GM12878 (cell line): ENCODE measurements at places on chromosomes 13 and 19. TPM values are rescaled to one million over a fixed set of nuclear protein-coding genes. Genes with fewer than 3 reads are reported as not detected.

DNA sequence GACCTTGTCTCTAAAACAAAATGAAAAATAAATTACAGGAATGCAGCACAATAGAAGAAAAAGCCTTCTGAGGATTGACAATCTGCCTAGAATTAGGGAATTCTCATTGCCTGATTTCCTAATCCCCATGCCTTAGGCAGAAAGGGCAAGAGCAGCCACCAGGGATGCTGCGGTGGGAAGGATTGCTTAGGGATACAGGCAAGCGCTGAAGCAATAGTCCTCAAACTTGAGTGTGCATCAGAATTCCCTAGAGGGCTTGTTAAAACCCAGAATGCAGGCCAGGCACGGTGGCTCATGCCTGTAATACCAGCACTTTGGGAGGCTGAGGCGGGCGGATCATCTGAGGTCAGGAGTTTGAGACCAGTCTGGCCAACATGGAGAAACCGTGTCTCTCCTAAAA, 1.0 kb upstream of the OR7C2 start:
- no peaks in the 10 kb centered on the region for H3K36me3 ChIP-seq
- H3K27ac ChIP-seq: no peak overlapping the region
- no peaks in the 10 kb centered on the region for H3K27me3 ChIP-seq
- no peak overlapping the region for H3K4me3 ChIP-seq
- no peaks in the 10 kb centered on the region for H3K4me1 ChIP-seq
- no peak for DNase-seq

DNA sequence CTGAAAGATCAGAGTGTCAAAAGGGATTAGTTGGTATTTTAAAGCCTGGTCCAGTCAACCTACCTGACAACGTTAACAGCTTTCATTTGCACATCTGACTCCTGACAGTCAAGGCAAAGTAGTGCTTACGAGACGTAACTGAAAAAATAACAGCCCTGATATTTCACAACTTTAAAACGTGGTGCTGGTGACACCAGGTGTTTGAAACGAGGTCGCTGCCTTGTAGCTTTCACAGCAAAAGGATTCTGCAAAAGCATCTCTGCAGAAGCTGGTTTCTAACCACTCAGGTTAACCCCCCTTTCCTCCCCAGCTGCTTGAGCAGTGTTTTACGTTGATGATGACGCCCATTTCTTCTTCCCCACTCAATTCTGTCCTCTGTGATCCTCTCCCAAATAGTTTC, 23.3 kb downstream of the GGACT start:
- no peak overlapping the region for H3K4me3 ChIP-seq
- no peaks in the 10 kb centered on the region for H3K27me3 ChIP-seq
- no peaks in the 10 kb centered on the region for H3K36me3 ChIP-seq
- no peak for DNase-seq

GRCh38 chr19:48344892-48345291, 18.8 kb downstream of the TMEM143 start:
- no peaks in the 10 kb centered on the region; the same call in 1 of the 2 replicates for H3K36me3 ChIP-seq
- H3K4me3 ChIP-seq: no peak overlapping the region
- H3K27ac ChIP-seq: no peak overlapping the region
- no peaks in the 10 kb centered on the region for H3K4me1 ChIP-seq

DNA sequence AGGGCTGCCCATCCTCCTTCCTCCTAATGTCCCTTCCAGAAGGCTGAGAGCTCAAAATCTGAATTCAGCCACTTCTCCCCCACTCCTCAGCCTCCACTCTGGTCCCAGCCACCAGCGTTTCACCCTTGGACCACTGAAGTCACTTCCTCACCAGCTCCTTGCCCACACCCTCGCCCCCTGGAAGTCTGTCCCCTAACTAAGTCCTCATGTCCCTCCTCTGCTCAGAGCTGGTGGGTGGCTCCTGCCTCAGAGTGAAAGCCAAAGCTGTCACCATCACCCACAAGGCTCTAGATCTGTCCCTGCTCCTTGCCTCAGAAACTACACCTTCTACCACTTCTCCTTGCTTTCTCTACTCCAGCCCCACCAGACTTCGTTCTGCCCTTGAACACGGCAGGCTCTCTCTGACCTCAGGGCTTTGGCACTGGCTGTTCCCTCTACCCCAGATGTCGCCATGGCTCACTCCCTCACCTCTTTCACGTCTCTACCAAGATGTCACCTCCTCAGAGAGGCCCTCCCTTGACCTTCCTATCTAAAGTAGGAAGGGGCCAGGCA, 1.7 kb downstream of the ERCC1 start:
- peaks cover 38% of the 10 kb centered on the region for H3K4me1 ChIP-seq
- H3K36me3 ChIP-seq: no peaks in the 10 kb centered on the region; the same call in 1 of the 2 replicates
- DNase-seq: no peak
- 0 out of 2 replicates have a peak overlapping the region, but pooled peaks have one; percentile 46 for H3K4me3 ChIP-seq
- H3K27ac ChIP-seq: no peak overlapping the region
- H3K27me3 ChIP-seq: no peaks in the 10 kb centered on the region

GRCh38 chr19:38561053-38561606, 56.6 kb downstream of the MAP4K1 start:
- H3K27ac ChIP-seq: no peak overlapping the region
- no peaks in the 10 kb centered on the region for H3K36me3 ChIP-seq
- no peak overlapping the region for H3K4me3 ChIP-seq
- DNase-seq: no peak
- peaks cover 44% of the 10 kb centered on the region for H3K4me1 ChIP-seq

Gene NTF4
- not detected in 2 replicates for total RNA-seq

Gene RAB20
- 13.1 and 13.6 TPM in 2 replicates for total RNA-seq

Gene CALR3
- 0.19 TPM in 1 of 2 replicates, not detected in the other for total RNA-seq

- DNase-seq: no peak
- no peaks in the 10 kb centered on the region for H3K27me3 ChIP-seq
- peaks cover 63% of the 10 kb centered on the region for H3K4me1 ChIP-seq
- no peaks in the 10 kb centered on the region; the same call in 1 of the 2 replicates for H3K36me3 ChIP-seq
- no peak overlapping the region for H3K4me3 ChIP-seq
- H3K27ac ChIP-seq: peak overlapping the region; percentile 87
Measured at GRCh38 chr19:37975596-37976515, 68.8 kb downstream of the SIPA1L3 start.

Gene KIR2DL4
- not detected in 2 replicates for total RNA-seq

GRCh38 chr19:20365146-20365545, 198.1 kb downstream of the ZNF486 start:
- no peak overlapping the region for H3K4me3 ChIP-seq
- no peak for DNase-seq
- H3K27me3 ChIP-seq: no peaks in the 10 kb centered on the region
- H3K27ac ChIP-seq: no peak overlapping the region
- no peaks in the 10 kb centered on the region for H3K4me1 ChIP-seq
- H3K36me3 ChIP-seq: no peaks in the 10 kb centered on the region

Gene DKKL1
- total RNA-seq: not detected in 2 replicates

GRCh38 chr13:60759499-60759898, 362.5 kb downstream of the TDRD3 start:
- DNase-seq: no peak
- H3K27ac ChIP-seq: no peak overlapping the region
- H3K4me3 ChIP-seq: no peak overlapping the region
- H3K4me1 ChIP-seq: no peaks in the 10 kb centered on the region
- H3K36me3 ChIP-seq: no peaks in the 10 kb centered on the region

DNA sequence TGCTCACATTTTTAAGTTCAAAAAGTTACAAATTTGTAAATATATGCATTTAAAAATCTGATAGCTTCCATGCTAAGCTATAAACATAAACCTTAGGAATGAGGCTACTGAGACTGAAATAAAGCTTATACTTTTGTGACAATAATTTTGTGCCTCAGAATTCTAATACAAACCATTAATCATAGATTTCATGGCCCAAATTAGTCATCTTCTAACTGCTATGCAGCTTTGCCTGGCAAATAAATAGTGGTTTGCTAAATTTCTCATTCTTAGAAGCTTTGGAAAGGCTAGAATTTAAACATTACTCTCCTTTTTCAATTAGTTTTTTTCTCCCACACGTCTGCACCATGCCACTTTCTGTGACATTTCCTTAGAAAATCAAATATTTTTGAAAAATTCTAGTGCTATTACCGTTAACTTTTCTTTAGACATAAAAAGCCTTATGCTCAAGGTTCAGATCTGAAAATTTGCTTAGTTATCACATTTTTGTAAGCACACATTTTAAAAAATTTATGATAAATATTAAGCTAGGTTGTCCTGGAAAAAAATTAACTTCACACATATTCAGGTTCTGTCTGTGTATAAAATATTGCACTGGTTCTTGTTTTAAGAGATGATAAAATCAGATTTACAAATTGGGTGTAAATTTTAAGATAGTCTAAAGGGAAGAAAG, 46.9 kb downstream of the FNDC3A start:
- no peak for DNase-seq
- H3K4me1 ChIP-seq: no peaks in the 10 kb centered on the region
- H3K4me3 ChIP-seq: no peak overlapping the region
- no peaks in the 10 kb centered on the region for H3K27me3 ChIP-seq

DNA sequence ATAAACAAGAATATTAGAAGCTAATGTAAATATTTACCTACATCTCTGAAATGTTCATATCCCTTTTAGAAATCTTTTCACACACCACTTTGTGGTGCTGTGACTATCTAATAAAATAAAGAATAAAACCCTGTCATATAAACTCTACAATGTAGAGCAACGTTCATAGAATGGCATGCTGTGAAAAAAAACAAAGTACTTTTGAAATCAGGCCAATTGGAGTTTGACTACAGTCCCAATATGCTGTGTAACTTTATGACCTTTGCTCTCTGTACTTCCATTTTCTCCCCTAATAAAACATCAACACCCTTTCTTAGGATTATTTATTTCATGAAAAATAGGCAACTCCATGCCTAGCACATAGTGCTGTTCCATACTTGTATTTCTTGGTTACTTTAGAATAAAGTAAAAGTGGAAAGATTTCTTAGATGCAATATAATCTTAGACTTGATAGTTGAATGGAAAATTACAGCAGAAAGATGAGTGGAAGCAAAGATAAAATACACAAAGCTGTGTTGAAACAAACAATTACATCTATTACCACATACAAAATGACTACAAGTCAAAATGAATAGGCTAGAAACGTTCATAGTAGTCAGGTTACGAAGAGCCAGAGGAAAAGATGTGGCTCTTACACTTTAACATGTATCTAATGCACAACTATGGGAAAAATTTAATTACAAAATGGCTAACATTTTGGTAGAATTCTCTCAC, 613.2 kb upstream of the SLITRK5 start:
- no peak overlapping the region for H3K27ac ChIP-seq
- no peak overlapping the region for H3K4me3 ChIP-seq
- no peaks in the 10 kb centered on the region for H3K27me3 ChIP-seq
- H3K4me1 ChIP-seq: no peaks in the 10 kb centered on the region

Gene CERS1
- not detected in 2 replicates for total RNA-seq

DNA sequence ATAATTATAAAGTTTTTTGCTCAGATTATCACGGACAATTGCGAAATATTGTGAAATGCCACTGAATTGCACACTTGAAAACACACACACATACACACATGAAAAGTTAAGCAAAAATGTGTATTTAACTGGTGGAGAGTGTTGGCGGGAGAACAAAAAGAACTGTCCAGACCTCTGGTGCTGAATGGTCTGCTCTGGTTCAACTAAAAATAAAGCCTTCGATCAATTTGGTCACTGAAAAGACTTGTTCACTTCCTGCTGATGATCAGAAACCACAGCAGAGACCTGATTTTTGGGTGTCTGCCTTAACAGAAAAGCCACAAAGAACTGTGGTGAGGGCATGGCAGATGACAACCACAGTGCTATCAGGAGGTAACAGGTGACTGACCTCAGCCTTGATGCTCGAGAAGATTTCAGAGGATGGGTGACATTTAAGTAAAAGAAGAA, 4.0 kb upstream of the IGFL1 start:
- H3K4me1 ChIP-seq: no peaks in the 10 kb centered on the region
- DNase-seq: no peak
- H3K27me3 ChIP-seq: no peaks in the 10 kb centered on the region; the same call in 1 of the 2 replicates
- H3K27ac ChIP-seq: no peak overlapping the region
- H3K36me3 ChIP-seq: no peaks in the 10 kb centered on the region

- H3K27me3 ChIP-seq: no peaks in the 10 kb centered on the region
- no peak for DNase-seq
- H3K27ac ChIP-seq: no peak overlapping the region
Measured at GRCh38 chr13:66139701-66140100, 1090.4 kb downstream of the PCDH9 start.

Gene TNNT1
- 0.62 TPM in 1 of 2 replicates, not detected in the other for total RNA-seq

DNA sequence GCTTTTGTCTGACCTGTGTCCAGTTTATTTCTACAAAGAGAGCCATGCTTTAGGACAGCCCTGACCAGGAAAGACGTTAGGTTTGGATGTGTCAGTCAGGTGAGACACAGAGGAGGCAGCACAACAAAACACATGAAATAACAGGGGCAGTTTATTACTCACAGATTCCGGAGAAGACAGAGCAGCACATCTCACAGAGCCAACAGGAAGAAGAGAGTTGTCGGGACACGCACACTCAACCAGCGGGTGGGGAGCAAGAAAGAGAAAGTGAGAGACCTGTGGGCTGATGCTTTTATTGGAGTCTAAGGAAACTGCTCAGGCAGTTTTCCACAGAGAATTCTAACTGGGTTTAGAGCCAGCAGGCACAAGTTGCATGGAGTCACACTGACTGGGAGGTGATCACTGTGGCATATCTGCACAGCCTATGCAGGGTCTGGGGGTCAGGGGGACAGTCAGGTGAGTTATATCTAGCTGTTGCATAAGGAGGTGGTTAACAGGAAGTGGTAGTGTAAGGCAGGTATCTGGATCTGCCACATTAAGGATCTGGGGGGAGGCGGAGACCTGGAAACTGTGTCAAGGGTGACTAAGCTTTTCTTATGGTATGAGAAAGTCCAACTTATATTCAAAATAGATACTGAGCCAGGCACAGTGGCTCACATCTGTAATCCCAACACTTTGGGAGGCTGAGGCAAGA, 24.1 kb upstream of the CEACAM20 start:
- H3K27ac ChIP-seq: no peak overlapping the region
- H3K36me3 ChIP-seq: no peaks in the 10 kb centered on the region
- H3K4me1 ChIP-seq: no peaks in the 10 kb centered on the region
- no peak overlapping the region for H3K4me3 ChIP-seq
- H3K27me3 ChIP-seq: no peaks in the 10 kb centered on the region
- DNase-seq: no peak

Gene ZNF550
- 7.1 and 9.0 TPM in 2 replicates for total RNA-seq

DNA sequence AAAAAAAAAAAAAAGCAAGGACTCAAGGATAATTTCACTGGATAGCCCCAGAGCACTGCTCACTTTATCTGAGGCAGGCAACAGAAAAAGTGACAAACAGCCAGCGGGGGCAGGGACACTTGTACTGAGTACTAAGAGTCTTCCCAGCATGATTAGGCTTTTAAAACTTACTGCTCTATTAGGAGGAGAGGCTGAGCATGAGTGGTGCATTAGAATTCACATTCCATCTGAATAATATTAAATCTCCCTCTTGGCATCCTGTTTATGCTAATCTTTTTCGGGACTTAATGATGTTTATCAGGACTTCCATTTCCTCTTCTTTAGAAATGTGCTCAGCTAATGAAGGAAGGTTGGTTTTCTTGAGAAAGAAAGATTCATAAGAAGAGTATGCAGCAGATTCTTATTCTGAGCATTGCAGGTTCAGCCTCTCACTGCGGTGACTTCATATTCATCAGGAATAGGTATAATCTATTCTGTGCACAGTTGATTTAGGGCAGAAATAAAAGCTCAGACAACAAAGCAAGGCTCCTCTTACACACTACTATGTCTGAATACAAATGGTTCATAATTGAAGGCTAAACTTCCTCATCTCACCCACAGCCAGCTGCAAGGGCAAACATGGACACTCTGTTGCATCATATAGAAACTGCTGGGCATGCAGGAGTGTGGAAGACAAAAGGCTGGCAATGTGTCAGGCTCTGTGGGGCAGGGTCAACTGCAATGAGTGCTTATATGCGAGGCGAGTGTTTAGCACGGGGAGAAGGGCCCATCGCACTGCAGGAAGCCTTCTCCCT, 107.0 kb downstream of the KL start:
- no peaks in the 10 kb centered on the region for H3K4me1 ChIP-seq
- DNase-seq: no peak
- no peaks in the 10 kb centered on the region for H3K27me3 ChIP-seq
- no peak overlapping the region for H3K4me3 ChIP-seq
